ENCODE measurements at places on chromosomes 11 and 22.
A peak's percentile ranks its signal among the peaks of the same experiment; 100 is the strongest.

GRCh38 chr11:45100339-45100738 is 46.1 kb upstream of the PRDM11 start:
- no peak for DNase-seq

DNA sequence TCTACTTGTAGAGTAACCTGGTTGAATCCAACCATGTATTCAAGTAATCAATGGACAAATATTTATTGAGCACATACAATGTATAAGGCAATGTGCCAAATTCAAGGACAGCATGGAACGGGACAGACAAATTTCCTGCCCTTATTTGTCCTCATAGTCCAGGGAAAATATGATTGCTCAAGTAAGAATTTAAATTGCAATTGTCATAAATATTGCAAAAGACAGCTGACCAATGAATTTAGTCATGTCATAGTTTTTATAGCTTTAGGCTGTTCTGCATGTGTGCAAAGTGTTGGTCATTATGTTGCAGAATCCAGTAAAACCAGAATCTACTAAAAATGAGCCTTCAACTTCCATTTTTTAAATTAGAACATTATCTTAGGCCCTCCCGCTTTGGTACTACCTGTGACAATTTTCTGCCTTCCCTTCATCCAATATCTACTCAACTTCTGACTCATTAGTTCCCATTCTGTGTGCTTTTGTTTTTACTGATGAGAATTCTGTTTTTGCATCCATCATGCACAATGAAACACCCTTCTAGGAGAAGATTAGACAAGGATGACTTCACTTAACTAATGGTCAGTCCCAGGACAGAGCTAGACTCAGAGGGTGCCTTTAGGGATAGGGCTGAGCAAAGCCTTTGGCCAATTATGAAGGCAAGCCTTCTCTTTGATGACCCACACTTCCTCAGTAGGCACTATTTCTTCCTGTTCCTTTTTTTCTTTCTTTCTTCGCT is 45.8 kb upstream of the FIBIN start:
- DNase-seq, result no peak

GRCh38 chr11:43925932-43926505 is 16.4 kb upstream of the C11orf96 start:
- DNase-seq, result no peak

GRCh38 chr11:122696662-122697061 is 41.1 kb downstream of the UBASH3B start:
- DNase-seq, result peak; percentile 77

- no peak for DNase-seq
These were observed 113.0 kb downstream of the CCDC81 start for GRCh38 chr11:86487671-86488070.

DNA sequence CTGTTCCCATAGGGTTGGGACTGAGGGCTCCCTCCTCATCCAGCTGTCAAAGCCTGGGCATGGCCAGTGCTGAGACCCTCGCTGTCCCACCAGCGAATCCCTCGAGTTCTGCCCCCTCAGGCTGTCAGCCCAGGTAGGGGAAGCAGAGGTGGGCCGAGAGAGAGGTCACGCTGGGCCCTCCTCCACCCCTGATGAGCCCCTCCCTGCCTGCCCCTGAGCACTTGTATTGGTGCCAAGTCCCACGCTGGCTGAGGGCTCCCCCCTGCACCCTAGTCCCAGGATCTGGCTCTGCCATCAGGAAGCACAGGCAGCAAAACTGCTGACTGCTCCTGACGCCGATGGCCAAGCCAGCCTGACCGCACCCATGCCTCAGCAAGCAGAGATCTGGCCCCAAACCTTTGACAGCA is 3.3 kb downstream of the PRR33 start:
- DNase-seq, result no peak

DNA sequence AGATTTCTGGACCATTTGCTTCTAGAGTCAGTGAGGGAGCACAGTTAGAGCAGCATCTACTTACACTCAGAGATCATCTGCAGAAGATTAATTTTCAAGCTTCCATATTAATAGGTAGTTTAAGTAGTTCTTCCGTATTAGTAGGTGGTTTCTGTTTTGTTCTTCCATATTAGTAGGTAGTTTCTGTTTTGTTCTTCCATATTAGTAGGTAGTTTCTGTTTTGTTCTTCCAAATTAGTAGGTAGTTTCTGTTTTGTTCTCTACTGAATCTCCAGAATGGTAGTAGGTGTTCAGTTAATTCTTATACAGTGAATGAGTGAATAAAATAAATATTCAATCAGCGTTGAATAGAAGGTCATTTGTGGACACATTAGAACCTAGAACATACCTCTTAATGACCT is 175.7 kb downstream of the TMEM135 start:
- no peak for DNase-seq

DNA sequence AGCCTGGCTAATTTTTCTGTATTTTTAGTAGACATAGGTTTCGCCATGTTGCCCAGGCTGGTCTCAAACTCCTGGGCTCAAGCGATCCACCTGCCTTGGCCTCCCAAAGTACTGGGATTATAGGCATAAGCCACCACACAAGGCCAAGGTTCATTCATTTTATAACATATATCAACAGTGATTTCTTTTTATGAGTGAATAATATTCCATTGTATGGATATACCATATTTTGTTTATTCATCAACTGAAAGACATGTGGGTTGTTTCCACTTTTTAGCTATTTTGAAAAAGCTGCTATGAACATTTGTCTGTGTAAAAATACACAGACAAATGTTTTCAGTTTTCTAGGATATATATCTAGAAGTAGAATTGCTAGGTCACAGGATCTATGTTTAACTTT is 116.0 kb downstream of the MRTFA start:
- DNase-seq, result no peak

DNA sequence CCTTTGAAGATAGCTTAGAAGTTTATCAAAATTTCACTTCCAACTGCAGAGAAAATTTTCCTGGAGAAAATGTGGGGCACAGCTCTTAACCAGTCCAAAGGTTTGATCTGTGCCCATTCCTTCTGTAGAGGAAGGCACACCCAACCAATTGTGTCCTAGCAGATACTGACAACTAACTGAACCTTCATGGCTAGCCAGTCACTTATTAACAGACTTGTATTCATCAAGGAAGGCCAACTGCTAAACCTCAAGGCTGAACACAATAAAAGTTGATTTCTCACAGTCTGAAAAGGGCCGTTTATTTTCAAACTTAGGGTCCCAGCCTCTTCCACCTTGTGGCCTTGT is 19.5 kb downstream of the SYT13 start:
- no peak for DNase-seq

All from activated naive CD4-positive, alpha-beta T cell treated with anti-CD3 and anti-CD28 coated beads for 36 hours (primary cell).